ENCODE measurements at places on chromosomes 12 and 14.
A peak's percentile ranks its signal among the peaks of the same experiment; 100 is the strongest.

DNA sequence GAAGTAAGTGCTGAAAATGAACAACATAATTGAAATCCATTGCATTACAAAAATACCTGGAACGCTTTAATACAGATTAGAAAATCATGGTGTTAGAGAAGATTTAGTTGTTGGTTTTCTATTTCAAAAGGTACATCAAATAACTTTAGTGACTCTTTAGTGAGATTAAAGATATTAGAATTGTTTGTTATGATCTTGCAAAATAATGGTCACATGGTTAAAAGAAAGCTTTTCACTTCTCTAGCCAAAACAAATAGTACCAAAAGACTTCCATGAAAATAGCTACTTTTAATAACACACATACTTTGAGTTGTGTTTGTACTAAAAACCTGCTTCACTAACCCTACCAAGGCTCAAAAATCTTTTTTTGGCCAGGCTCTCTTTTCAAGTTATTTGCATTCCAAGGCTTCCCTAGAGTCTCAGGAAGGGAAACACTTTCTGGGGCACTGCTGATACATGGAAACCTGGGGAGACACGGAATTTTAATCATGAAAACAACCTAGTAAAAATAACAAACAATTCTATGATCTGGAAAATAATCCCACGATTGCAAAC is at the start of gene SLCO1A2:
TSS of gene SLCO1A2 (minus strand) at position 147 of the 555 bp plus-strand sequence. CDS start 270 bp downstream, outside the sequence.
- H3K4me3 ChIP-seq = no peak within 1 kb of the TSS
- no peak for DNase-seq
- no peak within 1 kb of the TSS for H3K27ac ChIP-seq
- H3K4me1 ChIP-seq = no peaks in the 10 kb centered on the region
- H3K27me3 ChIP-seq = no peaks in the 10 kb centered on the region
- H3K36me3 ChIP-seq = no peaks in the 10 kb centered on the region

DNA sequence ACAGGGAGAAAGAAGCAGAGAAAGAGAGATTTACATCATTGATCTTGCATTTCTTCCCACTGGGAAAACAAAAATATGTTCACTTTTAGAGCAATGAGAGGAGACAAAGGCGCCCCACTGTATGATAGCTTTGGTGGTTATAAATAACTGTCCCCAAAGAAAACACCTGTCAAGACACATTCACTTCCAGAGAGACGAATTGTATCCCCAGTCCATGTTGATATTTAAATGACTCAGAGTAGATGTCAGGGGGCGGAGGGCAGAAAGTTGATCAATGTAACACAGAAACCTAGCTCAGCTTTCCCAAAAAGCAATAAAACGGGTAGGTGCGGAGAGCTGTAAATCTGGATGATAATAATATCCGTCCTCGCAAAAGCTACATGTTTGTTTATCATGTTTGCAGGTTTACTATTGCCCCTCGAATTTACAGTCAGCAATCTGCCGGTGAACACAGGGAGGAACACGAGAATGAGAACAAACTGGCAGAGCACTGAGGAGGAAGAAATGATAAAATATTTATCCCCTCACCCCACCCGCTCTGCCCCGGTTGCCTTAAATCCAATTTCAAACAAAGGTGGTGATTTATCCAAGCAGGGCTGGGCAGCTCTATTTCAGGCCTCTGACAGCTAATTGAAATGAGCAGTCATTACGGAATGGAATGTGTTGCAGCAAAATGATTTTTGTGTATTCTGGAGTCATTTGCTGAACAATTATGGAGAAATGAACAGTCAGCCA is 84.4 kb downstream of the CMKLR1 start:
- H3K4me1 ChIP-seq = no peaks in the 10 kb centered on the region
- H3K27ac ChIP-seq = no peak overlapping the region
- DNase-seq = no peak
- no peaks in the 10 kb centered on the region for H3K36me3 ChIP-seq
- H3K27me3 ChIP-seq = peaks cover 34% of the 10 kb centered on the region

- H3K36me3 ChIP-seq = no peaks in the 10 kb centered on the region
- H3K4me3 ChIP-seq = no peak overlapping the region
- no peaks in the 10 kb centered on the region for H3K4me1 ChIP-seq
- H3K27me3 ChIP-seq = peaks cover 88% of the 10 kb centered on the region
- H3K27ac ChIP-seq = no peak overlapping the region
- DNase-seq = no peak
Observed at GRCh38 chr12:114681116-114681871, 2.7 kb downstream of the TBX3 start.

DNA sequence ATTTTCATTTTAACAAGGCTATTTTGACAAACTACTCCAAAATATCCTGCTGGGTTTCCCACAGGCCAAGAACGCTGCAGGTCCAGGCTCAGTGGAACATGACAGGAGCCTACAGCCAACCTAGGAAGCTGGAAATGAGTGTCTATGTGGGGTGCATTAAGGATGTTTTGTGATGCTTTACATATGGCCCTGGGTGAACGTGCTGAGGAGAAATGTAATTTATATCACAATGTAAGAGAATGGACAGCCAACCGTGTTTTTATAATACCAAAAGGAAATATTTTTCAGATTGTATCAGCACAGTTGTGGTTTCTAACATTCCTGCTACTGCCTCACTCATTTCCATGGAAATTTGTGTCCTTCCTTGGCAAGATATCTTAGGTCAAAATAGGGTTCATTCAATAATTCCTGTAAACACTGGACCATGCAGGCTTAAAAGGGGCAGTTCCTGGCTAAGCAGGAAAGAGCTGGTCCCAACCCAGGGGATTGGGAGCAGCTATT is 51.5 kb downstream of the ST8SIA1 start:
- no peaks in the 10 kb centered on the region for H3K27me3 ChIP-seq
- peak; percentile 5 for DNase-seq
- peaks cover 13% of the 10 kb centered on the region for H3K4me1 ChIP-seq
- no peak overlapping the region for H3K4me3 ChIP-seq
- H3K36me3 ChIP-seq = no peaks in the 10 kb centered on the region

Measured in PC-9 (cell line).